Effector CD4-positive, alpha-beta T cell (primary cell): ENCODE measurements at places on chromosomes 5 and 9.

DNA sequence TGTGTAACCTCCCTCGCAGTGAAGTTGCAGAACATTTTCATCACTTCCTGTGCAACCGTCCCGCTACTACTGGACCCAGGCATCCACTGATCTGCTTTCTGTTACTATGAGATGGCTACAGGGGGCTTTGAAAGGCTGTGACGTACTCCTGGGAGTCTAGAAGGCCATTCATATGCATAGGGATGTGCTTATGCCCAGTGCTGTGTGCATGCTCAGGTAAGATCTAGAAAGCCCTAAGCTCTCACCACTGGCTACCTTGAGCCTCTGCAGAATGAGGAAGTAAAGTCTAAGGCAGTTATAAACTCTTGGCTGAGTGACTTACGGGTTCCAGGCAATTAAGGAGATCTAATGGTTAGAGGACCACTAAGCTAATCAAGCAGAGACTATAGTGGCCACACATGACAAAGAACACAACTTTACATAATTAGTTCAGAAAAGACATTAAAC, 11.8 kb downstream of the HNRNPAB start:
- DNase-seq: no peak

DNA sequence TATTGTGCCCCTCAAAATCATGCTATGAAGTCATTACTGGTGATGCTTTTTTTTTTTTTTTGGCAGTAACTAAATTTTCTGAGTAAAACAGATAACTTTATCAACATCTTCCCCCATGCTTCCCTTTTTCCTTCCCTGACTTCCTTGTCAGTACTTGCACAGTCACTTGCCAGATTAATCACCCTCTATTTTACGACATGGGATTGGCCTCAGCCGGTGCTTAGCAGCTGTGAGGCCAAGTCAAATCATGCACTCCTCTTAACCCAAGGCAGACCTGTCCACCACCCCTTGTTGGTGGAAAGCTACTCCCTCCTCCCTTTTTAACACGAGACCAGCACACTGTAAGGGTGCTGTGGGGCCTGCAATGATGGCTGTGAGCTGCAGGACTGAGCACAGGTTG, 118.0 kb upstream of the OTULINL start:
- no peak for DNase-seq

GRCh38 chr5:10109299-10109698, 140.4 kb downstream of the ATPSCKMT start:
- DNase-seq: no peak

DNA sequence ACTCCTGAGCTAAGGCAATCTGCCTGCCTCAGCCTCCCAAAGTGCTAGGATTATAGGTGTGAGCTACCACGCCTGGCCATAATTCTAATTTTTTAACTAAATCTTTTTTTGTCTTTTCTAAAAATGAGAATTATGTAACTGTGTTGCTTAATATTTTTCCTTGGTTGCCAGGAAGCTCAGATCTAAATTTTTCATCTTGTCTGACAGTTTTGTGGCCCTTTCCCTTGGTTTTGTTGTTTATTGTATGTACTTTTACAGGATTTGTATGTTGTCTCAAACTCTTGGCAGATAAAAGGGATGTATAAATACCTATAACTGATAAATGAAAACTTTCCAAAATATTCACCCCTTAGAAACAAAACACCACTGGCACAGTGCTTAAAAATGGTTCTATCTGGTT, 88.2 kb upstream of the KLF9 start:
- DNase-seq: no peak

DNA sequence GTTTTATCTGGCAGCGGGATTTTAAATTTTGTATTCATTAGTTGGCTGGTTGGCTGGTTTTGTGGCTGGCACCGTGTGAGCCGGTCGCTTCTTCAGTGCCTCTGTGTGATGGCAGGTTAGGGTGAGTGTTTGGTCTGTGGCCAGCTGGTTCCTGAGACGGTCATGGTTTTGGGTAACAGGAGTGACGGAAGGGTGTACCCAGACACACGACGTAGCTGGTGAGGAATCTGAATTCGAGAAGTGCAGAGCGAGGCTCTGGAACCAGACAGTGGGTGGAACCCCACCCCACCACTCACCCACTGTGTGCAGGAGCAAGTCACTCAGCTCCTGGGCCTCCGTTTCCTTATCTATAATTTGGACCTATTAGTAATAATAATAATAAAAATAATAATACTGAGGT, 2.7 kb downstream of the BTNL9 start:
- DNase-seq: no peak

DNA sequence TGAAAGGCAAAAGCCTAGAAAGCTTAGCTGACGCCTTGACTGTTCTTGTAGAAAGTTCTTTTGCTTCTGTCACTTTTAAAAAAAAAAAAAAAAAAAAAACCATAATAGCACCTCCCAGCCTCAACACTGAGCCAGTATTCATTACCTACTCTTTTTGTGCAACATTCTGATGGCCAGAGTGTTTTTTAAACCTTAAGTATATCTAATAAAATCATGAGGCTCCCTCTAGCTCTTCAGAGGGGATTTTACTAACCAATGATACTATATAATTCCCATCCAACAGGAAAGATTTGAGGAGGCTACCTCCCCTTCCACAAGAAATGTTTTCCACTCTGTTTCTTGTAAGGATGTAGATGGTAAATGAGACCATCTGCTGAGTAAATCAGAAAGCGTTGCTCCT, 3.9 kb downstream of the BNC2 start:
- no peak for DNase-seq

DNA sequence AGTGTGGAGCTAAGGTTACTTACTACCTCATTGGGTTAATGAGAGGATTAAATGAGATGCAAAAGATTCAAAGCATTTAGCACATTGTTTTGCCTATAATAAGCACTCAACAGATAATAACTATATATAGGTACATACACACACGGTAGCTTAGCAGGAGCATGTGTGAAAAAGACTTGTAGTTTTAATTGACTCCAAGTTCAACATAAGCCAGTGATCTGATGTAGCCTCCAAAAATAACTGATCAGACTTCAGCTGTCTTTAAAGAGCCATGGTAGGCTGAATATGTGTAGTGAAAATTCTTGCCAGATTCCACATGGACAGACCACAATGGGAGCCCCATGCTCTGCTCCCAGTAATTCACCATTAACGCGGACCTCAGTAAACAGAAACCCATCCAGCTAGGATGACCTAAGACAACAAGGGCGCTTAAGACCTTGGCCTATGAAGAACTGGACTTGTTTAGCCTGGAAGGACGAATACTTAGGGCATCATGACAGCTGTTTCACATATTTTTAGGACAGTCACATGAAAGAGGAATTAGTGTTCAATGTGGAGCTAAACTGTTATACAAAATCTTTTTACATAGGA, 115.1 kb upstream of the ZNF366 start:
- DNase-seq: no peak
